ENCODE measurements at places on chromosomes 16 and 17. TPM values are rescaled to one million over a fixed set of nuclear protein-coding genes. Genes with fewer than 3 reads are reported as not detected.

Gene MFSD6L
- total RNA-seq = 0.13 TPM

Gene CLTC
- 208 TPM for total RNA-seq

Gene NPIPA7
- 4.4 TPM for total RNA-seq

Gene NT5C
- total RNA-seq = 214 TPM

Gene TBC1D28
- not detected for total RNA-seq

Gene OTOA
- not detected for total RNA-seq

Gene PCTP
- 10.4 TPM for total RNA-seq

Gene CCL5
- total RNA-seq = not detected

Gene ZFP90
- total RNA-seq = 26.2 TPM

Gene GINS3
- total RNA-seq = 13.4 TPM

Gene CCL13
- not detected for total RNA-seq

Gene SALL1
- total RNA-seq = 12.5 TPM

Gene KRT13
- not detected for total RNA-seq

Gene CIAO3
- 32.9 TPM for total RNA-seq

Gene METTL26
- total RNA-seq = 175 TPM

Gene SYCE1L
- total RNA-seq = 2.0 TPM

Gene KRT17
- total RNA-seq = 2.3 TPM

Gene TP53TG3D
- total RNA-seq = not detected

Gene NUBP1
- 26.5 TPM for total RNA-seq

Gene SETD1A
- total RNA-seq = 6.5 TPM

Gene C16orf92
- not detected for total RNA-seq

Gene IRF8
- total RNA-seq = 0.49 TPM

Gene RNF43
- 0.63 TPM for total RNA-seq

Gene NAGS
- 9.0 TPM for total RNA-seq

Gene SSTR5
- not detected for total RNA-seq

Gene TEKT3
- not detected for total RNA-seq

Gene PMP22
- total RNA-seq = 29.9 TPM

Gene CNTNAP1
- 9.8 TPM for total RNA-seq

Gene KRT20
- total RNA-seq = under 0.01 TPM

Gene CSH2
- not detected for total RNA-seq

Gene ARL17B
- 2.4 TPM for total RNA-seq

Gene CCL7
- not detected for total RNA-seq

Gene AANAT
- total RNA-seq = 0.25 TPM

Gene PPP1R9B
- 32.2 TPM for total RNA-seq

Gene ZG16
- not detected for total RNA-seq
